ENCODE measurements at places on chromosomes 1 and 21.
A peak's percentile ranks its signal among the peaks of the same experiment; 100 is the strongest.

GRCh38 chr21:18253799-18254198 is 9.2 kb downstream of the CHODL start:
- DNase-seq, result no peak

GRCh38 chr21:32733356-32733755 is 5.5 kb upstream of the SYNJ1 start:
- DNase-seq, result no peak

DNA sequence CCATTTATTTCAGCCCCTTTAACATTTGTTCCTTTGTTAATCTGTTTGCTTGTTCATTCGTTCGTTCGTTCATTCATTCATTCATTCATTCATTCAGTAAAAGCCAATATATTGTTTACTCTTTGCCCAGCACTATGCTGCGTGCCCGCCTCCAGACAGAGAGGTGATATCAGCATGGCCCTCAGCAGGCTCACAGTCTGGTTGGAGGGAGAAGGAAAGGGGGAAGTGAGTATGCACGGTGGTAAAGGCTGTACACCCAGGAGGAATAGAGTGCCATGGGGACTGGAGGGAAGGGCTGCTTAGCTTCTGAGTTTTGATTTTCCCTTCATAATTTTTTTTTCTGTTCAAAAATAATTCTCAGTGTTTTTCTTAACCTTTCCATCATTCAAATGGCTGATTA is 144.7 kb downstream of the NOS1AP start:
- no peak for DNase-seq

DNA sequence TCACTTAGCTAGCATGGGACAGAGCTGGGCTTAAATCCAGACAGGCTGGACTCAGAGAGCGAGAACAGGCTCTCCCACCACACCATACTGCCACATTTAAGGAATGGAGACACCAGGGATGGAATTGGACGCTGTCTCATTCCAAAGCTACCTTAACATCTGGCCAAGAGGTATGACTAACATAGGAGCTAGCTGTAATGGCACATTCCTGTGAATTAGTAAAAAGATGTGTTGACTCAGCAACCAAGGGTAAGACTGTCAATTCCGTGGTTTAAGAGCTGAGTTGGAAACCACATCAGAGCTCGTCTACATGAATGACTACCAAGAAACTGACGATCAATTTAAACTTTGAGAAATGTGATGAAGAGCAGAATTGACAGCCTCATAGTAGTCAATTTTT is 8.3 kb upstream of the TNFRSF9 start:
- peak; percentile 72 for DNase-seq

DNA sequence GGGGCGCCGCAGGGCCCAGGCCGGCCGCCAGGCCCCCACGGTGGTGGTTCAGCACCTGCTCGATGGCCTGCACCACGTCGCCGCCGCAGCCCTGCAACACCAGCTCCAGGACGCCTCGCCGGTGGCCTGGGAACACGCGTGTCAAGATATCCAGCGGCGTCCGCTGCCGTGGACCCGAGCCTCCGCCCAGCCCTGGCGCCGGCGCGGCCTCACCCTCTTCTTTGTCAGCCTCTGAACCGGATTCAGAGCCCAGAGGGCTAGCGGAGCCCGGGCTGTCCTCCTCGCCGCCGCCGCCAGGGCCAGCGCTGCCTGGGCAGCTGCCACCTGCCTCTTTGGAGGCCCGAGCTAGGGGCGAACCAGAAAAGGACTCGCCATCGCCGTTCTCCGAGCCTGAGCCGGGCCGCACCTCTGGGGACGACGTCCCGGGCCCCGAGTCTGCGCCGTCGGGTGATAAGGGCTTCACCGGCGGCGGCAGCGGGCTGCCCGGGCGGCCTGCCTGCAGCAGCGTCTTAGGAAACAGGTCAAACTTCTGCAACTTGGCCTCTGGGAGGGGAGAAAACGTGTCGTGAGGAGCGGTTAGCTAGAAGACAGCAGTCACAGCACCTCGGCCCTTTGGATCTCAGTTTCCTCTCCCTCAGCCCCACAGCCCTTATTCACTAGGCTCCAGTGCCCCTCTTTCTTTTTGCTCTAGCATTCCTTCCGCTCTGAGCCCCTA is 3.9 kb downstream of the DMRTA2 start:
- DNase-seq, result peak; percentile 53

- peak; percentile 66 for DNase-seq
Measured at GRCh38 chr1:199243423-199244061, 604.7 kb downstream of the PTPRC start.

DNA sequence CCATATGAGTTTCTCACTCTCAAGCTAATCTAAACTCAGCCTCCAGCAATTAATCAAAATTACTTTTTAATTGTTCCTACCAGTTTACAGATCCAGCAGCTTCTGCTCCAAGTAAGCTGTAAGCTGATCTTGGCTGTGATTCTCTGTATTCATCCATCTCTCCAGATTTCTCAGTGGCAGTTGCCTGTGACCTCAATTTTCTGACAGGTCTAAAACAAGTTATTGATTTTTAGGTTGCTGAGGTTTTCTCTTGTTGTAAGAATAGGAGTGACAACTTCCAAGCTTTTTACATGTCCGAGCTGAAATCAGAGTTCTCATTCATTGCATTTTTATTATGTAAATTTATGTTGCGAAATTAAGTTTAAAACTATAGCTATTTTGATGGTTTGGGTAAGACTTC is 1044.4 kb downstream of the PLA2G4A start:
- no peak for DNase-seq

- DNase-seq, result no peak
Measured at GRCh38 chr1:27438621-27439061, 46.2 kb downstream of the GPR3 start.

DNA sequence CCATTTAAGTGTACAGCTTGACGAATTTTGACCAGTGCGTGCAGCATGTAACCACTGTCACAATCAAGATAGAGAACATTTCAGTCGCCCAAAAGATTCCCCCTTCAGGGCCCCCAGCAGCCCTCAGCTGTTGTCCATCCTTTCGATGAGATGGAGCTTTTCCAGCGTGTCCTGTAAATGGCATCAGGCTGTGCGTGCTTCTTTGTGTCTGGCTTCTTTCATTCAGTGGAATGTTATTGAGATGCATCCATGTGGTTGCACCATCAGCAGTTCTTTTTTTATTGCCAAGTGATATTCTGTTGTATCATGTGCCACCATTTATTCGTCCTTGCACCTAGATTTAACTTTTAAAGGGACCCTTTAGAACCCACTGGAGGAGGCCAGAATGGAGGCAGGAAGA is 21.9 kb downstream of the UBE2Q1 start:
- no peak for DNase-seq

DNA sequence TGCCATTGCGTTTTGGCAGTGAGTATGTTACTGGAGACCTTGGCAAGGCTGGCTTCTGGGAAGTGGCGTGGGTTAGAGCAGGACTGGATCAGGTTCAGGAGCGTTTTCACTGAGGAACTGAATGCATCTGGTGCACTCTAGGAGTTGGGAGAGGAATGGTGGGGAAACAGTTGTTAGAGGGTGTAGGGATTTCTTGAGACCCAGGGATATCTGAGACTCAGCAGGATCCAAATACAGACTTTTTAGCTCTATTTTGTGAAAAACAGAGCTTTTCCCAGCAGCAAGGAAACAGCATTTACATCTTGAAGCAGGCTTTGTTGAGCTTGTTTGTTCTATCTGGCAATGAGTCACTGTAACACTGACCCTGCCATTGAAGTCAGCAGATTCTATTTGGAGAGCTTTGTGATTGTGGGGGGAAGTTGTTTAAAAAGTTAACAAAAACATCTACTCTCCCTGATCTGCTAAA is 56.9 kb upstream of the NRIP1 start:
- no peak for DNase-seq

GRCh38 chr1:18646091-18646785 is 15.6 kb downstream of the PAX7 start:
- no peak for DNase-seq

GRCh38 chr1:4095433-4095971 is 195.4 kb upstream of the C1orf174 start:
- DNase-seq, result no peak

DNA sequence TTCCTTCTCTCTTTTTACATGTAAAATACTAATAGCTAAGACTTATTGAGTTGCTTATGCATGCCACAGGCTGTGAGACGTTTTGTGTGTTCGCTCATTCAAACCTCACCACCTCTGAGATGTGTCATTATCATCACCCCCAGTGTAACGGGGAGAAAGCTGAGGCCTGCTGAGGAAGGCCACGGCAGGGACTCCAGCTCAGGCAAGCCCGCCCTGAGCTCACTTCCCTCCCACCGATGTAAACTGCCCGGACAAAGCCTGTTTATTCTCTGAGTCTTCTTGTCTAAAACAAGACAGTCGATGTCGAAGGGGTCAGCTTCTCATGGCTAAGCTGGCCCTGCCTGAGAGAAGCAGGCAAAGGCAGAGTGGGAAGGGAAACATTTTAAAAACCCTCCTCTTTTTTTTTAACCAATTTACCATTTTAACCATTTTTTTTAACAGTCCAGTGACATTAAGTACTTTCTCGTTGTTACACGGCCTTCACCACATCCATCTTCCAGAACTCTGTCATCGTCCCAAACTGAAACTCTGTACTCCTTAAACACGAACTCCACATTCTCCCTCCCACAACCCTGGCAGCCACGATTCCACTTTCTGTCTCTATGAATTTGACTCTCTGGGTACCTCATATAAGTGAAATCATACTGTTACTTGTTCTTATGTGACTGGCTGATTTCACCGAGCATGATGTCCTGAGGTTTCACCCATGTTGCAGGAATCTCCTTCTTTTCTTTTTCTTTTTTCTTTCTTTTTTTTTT is 204.8 kb upstream of the GALNT2 start:
- no peak for DNase-seq

DNA sequence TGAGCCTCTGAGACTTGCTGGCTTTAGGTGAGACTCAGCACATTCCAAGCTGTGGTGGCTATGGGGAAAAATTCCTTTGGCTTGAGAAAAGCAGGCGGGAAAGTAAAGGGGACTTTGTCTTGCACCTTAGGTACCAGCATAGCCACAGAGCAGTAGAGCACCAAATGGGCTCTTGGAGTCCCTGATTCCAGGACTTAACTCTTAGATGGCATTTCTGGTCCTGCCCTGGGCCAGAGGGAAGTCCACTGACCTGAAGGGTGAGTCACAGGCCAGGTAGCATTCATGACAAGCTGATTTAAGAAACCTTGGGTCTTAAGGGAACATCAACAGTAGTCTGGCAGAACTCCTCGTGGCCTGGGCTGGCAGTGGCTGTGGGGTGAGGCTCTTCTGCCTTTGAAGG is 344.7 kb downstream of the DUSP10 start:
- DNase-seq, result no peak

DNA sequence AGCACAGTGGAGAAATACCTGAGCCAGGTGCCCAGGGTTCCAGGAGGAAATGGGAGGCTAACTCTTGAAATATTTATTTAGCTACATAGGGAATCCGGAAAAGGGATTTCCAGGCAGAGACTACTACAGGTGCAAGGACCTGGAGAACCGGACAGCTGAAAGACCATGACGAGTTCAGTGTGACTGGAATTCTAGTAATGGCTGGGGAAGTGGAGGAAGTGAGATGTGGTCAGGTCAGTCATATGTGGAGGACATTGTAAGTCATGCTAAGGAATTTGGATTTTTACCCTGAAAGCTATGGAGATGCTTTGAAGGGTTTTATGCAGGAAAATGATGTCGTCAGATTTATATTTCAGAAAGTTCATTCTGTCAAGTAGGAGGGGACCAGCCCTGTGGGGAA is 1.8 kb downstream of the CAP1 start:
- DNase-seq, result no peak

DNA sequence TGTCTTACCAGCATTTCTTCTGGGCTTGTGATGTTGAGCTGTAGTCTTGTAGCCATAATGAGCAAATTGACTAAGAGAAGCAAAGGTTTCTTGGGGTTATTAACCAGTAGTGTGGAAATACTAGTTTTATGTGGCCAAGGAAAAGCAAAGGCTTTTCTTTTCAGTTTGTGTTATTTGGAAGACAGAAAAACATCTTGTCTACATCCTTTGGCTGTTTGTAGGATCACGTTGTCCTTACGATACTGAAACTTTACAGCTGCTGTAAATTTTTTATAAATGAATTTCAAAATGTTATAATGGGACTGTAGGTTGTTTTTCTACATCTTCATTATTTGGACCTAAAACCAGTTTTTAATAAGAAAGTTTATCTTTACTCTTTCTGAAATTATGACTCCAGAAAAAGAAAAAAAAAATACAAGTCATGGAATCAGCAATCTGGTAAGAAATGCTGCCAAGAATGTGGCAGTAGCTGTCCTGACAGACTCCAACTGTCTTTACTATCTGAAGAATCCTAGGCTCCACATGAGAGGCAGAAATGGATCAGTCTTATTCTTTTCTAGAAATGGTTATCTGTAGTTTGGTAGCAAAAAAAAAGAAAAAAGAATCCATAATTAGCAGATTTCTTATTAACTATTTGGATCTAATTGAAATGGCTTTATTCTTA is 41.6 kb upstream of the QSOX1 start:
- no peak for DNase-seq

- DNase-seq, result no peak
Measured at GRCh38 chr1:74586253-74586897, 74.0 kb upstream of the LRRC53 start.

DNA sequence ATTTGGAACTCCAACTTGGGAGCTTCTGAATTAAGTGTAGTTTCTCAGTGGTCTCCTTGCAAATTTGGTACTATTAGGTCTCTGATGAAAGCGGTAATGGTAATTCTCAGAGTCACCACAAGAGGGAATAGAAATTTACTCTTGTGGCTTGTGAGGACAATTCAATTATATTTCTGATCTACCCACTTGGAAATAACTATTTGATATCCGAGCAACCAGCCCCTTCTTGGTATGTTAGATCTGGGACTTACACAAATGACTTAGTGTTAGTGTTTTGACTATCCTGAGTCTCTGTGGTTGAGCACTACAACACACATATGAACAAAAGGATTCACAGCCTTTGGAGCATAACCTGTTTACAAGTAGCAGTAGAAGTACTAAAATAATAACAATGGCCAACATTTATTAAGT is 68.1 kb downstream of the RPS6KA1 start:
- no peak for DNase-seq
